ENCODE measurements at places on chromosomes 2 and 18. TPM values are rescaled to one million over a fixed set of nuclear protein-coding genes. Genes with fewer than 3 reads are reported as not detected.

The TWIST2 gene
- total RNA-seq: 114 TPM

The NEB gene
- total RNA-seq: 0.12 TPM

The CFC1 gene
- not detected for total RNA-seq

The RAB31 gene
- 74.7 TPM for total RNA-seq

The FBXO15 gene
- 0.09 TPM for total RNA-seq

The GLI2 gene
- total RNA-seq: 13.5 TPM

The MCFD2 gene
- 114 TPM for total RNA-seq

The UBXN2A gene
- 13.5 TPM for total RNA-seq

The CCDC85A gene
- 0.43 TPM for total RNA-seq

The ANKRD30BL gene
- not detected for total RNA-seq

The SFTPB gene
- not detected for total RNA-seq

The RPRM gene
- 1.2 TPM for total RNA-seq

The FNDC4 gene
- total RNA-seq: 15.2 TPM

The DLX1 gene
- total RNA-seq: not detected

The RGPD4 gene
- total RNA-seq: not detected

The C1GALT1C1L gene
- 1.4 TPM for total RNA-seq

The ST6GAL2 gene
- total RNA-seq: 1.6 TPM

The QPCT gene
- total RNA-seq: 9.0 TPM

The LYPD1 gene
- total RNA-seq: 0.12 TPM

Data from pericardium fibroblast (primary cell).